ENCODE measurements at places on chromosomes 13 and 19. TPM values are rescaled to one million over a fixed set of nuclear protein-coding genes. Genes with fewer than 3 reads are reported as not detected.

Gene VSIG10L
- 1.3 TPM for total RNA-seq

Gene CPB2
- total RNA-seq, result not detected

Gene CYP4F2
- not detected for total RNA-seq

DNA sequence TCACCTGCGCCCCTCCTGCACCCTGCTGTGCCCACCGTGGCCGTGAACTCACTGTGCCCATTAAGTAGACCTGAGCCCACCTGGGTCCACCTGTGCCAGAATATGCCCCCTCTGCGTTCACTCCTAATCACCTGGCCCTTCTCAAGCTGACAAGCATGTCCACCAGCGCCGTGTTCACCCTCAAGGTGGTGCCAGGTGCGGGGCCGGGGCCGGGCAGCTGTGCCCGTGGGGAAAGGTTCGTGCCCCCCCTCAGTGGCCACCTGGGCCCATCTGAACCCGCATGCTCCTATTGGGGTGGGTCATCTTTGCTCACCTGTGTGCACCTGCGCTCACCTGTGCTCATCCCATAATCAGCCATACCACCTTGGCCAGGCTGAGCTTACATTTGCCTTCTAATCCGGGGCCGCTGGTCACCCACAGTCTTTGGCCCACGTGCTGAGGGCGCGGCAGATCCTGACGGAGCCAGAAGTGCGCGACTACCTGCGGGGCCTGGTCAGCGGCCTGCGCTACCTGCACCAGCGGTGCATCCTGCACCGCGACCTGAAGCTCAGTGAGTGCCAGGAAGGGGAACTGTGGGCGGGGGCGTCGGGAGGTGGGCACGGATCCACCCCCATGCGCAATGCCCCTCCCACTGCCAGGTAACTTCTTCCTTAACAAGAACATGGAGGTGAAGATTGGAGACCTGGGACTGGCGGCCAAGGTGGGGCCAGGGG is 2.3 kb downstream of the PLK5 start:
- DNase-seq, result no peak

DNA sequence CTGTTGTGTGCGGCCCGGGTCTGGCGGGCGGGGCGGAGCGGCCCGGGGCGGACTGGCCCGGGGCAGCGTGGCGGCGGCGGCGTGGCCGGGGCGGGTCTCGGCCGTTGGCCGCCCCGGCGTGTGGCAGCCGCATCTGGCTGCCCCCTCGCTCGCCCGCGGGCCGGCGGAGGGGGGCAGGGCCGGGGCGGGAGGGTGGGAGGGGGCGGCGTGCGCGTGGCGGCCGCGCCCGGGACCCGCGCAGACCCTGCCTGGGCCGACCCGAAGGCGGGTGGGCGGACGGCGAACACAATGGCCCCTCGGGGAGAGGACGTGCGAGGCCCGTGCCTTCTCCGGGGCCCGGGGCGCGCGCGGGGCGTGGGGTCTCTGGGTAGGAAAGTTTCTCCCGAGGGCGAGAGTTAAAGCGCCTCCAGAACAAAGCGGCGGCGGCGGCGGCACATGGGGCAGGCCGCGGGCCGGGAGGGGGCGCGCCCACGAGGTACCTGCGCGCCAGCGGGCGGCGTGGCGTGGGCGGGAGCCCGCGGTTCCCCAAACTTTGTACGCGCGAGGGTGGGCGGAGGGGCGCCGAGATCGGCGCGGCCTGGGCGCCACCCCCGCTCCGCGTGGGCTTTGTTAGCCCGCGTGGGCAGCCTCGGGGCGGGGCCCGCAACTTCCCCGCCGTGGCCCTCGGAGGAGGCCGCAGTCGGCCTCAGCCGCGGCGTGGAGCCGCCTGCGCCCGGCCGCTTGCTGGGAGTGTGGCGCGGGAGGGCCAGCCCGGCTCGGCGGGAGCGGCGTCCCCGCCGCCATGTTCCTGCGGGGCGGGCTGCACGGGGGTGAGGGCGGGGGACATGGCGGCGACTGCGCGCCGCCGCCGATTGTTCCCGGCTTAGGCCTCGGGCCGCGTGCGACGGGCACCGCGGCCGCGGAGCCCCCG is 764 bp downstream of the MIR17HG start:
- peak; percentile 76 for DNase-seq

GRCh38 chr13:39461685-39462266 is 141.2 kb downstream of the LHFPL6 start:
- no peak for DNase-seq

GRCh38 chr13:52353193-52353592 is 52.8 kb downstream of the THSD1 start:
- no peak for DNase-seq

DNA sequence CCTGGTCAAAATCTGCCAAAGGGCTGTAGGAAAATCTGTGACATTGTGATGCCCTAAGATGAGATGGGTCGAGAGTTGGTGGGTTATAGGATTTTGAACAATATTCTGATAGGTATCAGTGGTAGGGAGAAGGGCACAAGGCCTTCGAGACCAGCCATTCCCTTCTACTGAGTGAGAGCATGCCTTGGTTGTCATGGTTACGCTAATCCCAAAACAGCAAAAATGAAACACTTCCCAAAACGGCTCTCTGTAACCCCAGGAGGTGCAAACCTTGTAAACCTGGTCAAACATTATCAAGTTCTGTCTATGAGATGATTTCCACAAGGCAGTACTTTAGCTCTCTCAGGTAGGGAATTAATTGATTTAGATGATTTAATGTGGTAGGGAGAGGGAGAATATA is 158.7 kb upstream of the RNF113B start:
- DNase-seq, result no peak

DNA sequence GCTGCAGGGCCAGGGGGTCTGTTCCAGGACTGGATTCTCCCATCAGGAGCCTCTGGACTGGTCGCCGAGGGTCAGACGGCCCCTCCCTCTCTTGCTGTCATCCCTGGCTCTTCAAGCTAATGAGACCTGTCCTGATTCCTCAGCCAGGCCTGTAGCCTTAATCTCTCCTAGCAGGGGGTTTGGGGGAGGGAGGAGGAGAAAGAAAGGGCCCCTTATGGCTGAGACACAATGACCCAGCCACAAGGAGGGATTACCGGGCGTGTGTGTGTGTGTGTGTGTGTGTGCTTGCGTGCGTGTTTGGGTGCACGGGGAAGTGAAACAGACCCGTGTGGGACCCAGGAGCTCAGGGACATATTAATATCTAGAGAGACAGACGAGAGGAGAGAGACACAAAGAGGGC is 1.9 kb upstream of the CRX start:
- DNase-seq, result no peak

- peak; percentile 75 for DNase-seq
Measured at GRCh38 chr19:43465468-43466120, at the start of gene LYPD3. Gene LYPD3 (minus strand): TSS chr19:43465608. CDS start chr19:43465571, 37 bp downstream.

DNA sequence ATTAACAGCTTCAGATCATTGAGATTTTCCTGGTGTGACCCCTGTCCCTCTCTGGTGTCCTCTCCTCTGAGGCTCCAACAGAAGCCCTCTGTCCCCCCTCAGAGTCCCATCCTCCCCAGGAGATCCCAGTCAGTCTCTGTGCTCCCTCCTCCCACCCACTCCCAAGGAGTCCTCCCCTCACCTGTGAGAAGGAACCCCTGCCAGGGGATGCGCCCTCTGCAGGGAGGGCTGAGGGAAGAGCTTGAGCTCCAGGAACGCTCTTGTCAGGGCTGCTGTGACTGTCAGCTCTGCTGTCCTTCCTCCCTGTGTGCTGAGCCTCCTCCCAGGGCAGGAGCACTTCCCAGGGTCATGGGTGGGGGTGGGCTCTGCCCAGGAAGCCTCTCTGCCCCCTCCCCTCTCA is 33.2 kb downstream of the CEACAM8 start:
- no peak for DNase-seq

DNA sequence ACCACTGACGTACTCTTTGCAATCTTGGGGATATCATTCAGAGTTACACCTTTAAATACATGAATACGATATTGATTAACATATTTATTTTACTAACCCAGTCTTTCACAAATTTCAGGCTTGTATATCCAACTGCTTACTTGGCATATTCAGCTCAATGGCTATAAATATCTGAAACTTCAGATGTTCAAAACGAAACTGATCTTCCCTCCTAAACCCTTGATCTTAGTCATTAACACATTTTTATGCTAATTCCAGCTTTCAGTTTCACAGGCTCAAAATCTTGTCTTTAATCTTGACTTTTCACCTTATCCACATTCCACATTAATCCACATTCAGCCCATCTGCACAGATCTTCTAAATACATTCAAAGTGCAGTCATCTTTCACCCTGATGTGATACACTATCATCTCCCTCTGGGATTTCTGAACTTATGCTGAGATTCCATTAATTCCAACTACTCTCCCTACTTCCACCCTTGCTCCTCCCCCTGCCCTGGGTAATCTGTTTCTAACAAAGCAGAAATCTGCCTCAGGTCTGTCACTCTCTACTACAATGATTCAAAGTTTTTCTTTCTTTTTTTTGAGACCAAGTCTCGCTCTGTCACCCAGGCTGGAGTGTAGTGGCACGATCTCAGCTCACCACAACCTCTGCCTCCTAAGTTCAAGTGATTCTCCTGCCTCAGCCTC is 387.2 kb downstream of the GPC5 start:
- no peak for DNase-seq
